Endodermal cell (in vitro differentiated cells): ENCODE measurements at places on chromosomes 3 and 15. TPM values are rescaled to one million over a fixed set of nuclear protein-coding genes. Genes with fewer than 3 reads are reported as not detected.

DNA sequence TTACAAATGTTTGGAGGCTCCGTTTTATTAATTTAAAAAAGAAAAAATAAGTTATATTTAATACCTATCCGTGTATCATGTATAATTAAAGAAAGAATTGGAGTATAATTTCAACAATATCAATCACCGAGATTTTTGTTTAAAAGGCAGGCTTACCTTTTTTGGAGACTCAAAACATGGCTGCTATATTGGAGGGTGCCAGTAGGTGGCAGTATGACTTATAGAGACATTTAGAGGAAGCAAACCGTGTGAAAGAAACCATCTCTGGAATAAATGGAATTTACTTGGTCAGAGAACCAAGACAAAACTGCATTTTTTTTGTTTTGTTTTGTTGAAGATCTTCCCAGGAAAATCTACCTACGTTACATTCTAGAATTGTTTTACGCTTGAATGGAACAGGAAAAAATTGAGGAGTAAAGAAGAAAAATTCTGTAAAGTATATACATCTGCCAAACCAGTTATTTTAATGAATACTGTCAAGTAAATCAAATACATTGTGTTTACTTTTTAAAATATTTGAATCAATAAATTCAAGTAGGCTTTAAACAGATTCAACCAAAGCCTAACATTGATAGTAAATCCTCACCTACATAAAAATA, 802.6 kb upstream of the ALCAM start:
- no peaks in the 10 kb centered on the region for H3K27me3 ChIP-seq
- H3K4me3 ChIP-seq, result no peak overlapping the region
- no peaks in the 10 kb centered on the region for H3K36me3 ChIP-seq
- DNase-seq, result peak; percentile 83

- H3K4me3 ChIP-seq, result no peak overlapping the region
- peak; percentile 65 for DNase-seq
- H3K27me3 ChIP-seq, result no peaks in the 10 kb centered on the region
- no peaks in the 10 kb centered on the region for H3K4me1 ChIP-seq
- H3K36me3 ChIP-seq, result no peaks in the 10 kb centered on the region
These were observed 48.5 kb downstream of the ITGA11 start for GRCh38 chr15:68383161-68384074.

GABRA5 gene
- 4.4 and 5.4 TPM in 2 replicates for total RNA-seq

MITF gene
- total RNA-seq, result 1.8 to 3.9 TPM (median 2.3 TPM) in 3 replicates

- H3K4me3 ChIP-seq, result no peak overlapping the region
- no peak for DNase-seq
- no peaks in the 10 kb centered on the region for H3K27me3 ChIP-seq
These were observed 386.5 kb upstream of the PROK2 start for GRCh38 chr3:72171463-72171881.

DNA sequence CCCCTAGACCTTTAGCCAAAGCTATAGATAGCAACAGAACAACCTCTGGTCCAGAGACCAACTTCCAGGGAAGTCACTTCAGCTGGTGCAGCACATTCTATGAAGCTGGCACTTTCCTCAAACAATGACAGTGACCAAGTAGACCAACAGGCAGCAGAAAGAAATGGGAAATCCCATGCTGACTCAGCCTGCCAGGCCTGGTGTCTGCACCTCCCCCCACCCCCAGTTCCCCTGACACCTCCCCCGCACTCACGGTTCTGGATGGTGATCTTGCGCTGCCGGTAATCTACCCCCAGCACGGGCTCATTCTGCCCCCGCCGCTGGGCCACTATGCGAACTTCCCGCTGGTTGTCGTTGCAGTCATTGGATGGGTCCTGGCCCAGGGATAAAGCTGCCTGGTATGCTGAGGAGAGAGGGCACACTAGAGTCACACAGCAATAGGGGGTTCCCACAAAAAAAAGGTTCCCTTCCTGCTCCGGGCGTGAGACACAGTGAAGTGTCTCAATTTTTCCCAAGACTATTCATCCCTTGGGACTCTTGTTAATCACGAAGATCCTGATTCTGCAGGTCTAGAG, 17.0 kb downstream of the ILDR1 start:
- no peaks in the 10 kb centered on the region for H3K36me3 ChIP-seq
- peak; percentile 75 for DNase-seq
- no peaks in the 10 kb centered on the region for H3K27me3 ChIP-seq
- H3K4me3 ChIP-seq, result no peak overlapping the region
- H3K4me1 ChIP-seq, result peaks cover 25% of the 10 kb centered on the region
- no peak overlapping the region for H3K27ac ChIP-seq

GRCh38 chr3:52086976-52087663, 30.7 kb upstream of the DUSP7 start:
- no peaks in the 10 kb centered on the region for H3K36me3 ChIP-seq
- no peak overlapping the region for H3K4me3 ChIP-seq
- no peak overlapping the region for H3K27ac ChIP-seq
- H3K27me3 ChIP-seq, result no peaks in the 10 kb centered on the region

- no peak overlapping the region for H3K27ac ChIP-seq
- peak; percentile 31 for DNase-seq
- H3K4me1 ChIP-seq, result peaks cover 5% of the 10 kb centered on the region
These were observed 158.8 kb downstream of the SMAD6 start for GRCh38 chr15:66860844-66861243.

- no peak overlapping the region for H3K27ac ChIP-seq
- H3K4me3 ChIP-seq, result no peak overlapping the region
- no peaks in the 10 kb centered on the region for H3K4me1 ChIP-seq
- H3K36me3 ChIP-seq, result peaks cover 10% of the 10 kb centered on the region
- H3K27me3 ChIP-seq, result no peaks in the 10 kb centered on the region
These were observed 34.0 kb downstream of the ARIH2 start for GRCh38 chr3:48952510-48953118.

GRCh38 chr3:8301977-8302735, 199.5 kb upstream of the LMCD1 start:
- no peak overlapping the region for H3K27ac ChIP-seq
- DNase-seq, result no peak
- H3K27me3 ChIP-seq, result no peaks in the 10 kb centered on the region

ACAD9 gene
- 38.5 to 55.9 TPM (median 52.1 TPM) in 3 replicates for total RNA-seq

RHCG gene
- total RNA-seq, result 0.11 TPM in 1 of 2 replicates, not detected in the other

DNA sequence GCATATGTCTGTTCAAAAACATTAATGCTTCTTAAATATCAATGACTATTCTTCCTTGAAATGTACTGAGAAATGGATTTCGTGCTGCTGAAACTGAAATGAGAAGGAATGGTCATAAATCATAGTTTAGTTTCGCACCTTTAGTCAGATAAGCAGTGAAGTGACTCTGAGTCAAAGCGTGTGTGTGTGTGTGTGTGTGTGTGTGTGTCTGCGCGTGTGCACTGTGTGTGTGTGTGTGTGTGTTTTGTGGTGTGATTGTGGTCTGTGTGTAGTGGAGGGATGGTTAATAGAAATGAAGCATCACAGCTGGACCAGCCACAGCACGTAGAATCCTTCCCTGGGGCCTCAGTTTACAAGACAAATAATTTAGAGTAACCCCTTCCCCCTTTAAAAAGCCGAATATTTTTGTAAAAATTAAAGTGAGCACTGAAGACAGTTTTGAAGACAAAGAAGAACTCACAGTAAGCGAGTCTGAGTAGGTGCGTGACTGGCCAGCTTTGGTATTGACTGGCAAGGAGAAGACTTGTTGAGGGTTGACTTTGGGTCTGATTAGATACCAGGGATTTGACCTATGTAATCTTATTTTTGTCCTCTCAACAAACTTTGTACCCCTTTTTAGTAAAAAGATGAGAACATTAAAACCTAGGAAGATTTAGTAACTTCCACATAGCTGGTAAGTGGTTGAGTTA, 202.0 kb upstream of the IL12A start:
- H3K4me3 ChIP-seq, result no peak overlapping the region
- H3K36me3 ChIP-seq, result no peaks in the 10 kb centered on the region
- no peak overlapping the region for H3K27ac ChIP-seq

- no peak overlapping the region for H3K4me3 ChIP-seq
- H3K27ac ChIP-seq, result no peak overlapping the region
- no peak for DNase-seq
- peaks cover 53% of the 10 kb centered on the region for H3K36me3 ChIP-seq
These were observed 23.5 kb downstream of the ANP32A start for GRCh38 chr15:68797191-68797590.

GRCh38 chr3:58072052-58072762, 64.0 kb downstream of the FLNB start:
- H3K4me3 ChIP-seq, result no peak overlapping the region
- no peak overlapping the region for H3K27ac ChIP-seq
- peaks cover 64% of the 10 kb centered on the region for H3K36me3 ChIP-seq
- no peak for DNase-seq

GRCh38 chr15:69666441-69666882, 213.8 kb downstream of the RPLP1 start:
- H3K4me3 ChIP-seq, result no peak overlapping the region
- H3K27me3 ChIP-seq, result peaks cover 13% of the 10 kb centered on the region

KCNAB1 gene
- 0.59 and 0.81 TPM in 2 replicates for total RNA-seq

- H3K27ac ChIP-seq, result no peak overlapping the region
- no peak overlapping the region for H3K4me3 ChIP-seq
- H3K4me1 ChIP-seq, result no peaks in the 10 kb centered on the region
- no peaks in the 10 kb centered on the region for H3K27me3 ChIP-seq
- DNase-seq, result no peak
These were observed 397.1 kb downstream of the TIGIT start for GRCh38 chr3:114690911-114691310.

CTXN2 gene
- 0.13 TPM in 2 of 3 replicates, not detected in the other for total RNA-seq

DNA sequence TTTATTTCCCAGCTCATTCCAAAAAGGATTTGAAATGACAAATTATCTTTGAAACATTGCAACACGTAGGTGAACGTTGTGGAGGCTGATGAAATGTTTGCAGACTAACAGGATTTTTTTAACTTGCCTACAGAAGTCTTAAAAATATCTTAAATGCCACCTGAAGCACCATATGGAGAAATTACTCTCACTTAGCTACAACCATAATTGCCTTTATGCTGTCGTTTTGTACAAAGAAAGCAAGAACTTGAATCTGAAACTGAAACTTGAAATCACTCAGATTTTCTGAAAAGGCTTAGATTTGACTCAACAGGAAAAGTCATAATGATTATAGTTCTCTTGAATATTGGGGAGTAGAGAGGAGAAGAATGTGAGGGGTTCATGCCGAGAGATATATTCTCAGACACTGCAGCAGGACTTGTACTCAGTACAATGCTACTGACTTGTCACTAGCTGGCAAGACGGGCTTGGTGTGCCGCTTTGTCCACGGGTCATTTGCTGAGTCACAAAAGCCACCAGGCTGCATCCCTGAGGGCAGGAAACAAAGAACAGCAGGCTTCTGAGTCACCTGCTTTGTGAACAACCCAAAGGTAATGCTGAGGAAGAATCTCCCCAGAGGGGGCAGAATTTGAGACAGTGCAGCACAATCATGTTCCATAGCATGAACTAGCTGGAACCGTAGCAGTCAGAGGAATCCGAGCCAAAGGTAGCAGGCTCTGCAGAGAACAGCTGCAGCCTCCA, 7.1 kb upstream of the FMN1 start:
- H3K4me1 ChIP-seq, result peaks cover 18% of the 10 kb centered on the region
- H3K36me3 ChIP-seq, result no peaks in the 10 kb centered on the region
- H3K4me3 ChIP-seq, result no peak overlapping the region
- peak; percentile 91 for DNase-seq
- no peak overlapping the region for H3K27ac ChIP-seq
- no peaks in the 10 kb centered on the region for H3K27me3 ChIP-seq

DNA sequence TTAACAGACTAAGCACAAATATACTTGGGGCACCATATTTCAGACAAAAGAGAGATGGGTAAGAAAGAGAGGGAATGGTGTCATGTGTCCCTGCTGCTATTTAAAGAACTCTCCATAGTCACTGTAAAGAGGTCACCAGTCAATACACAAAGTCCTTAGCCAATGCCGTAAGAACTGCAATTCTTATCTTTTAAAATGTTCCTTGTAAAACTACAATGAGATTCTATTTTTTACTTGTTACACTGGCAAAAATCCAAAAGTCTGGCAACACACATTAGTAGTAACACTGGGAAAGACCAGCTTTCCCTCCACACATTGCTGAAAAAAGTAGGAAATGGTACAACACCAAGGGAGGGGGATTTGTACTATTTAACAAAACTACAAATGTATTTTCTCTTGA, 189.4 kb downstream of the TBC1D5 start:
- no peak for DNase-seq
- H3K27ac ChIP-seq, result no peak overlapping the region
- no peak overlapping the region for H3K4me3 ChIP-seq
- peaks cover 24% of the 10 kb centered on the region for H3K4me1 ChIP-seq
- no peaks in the 10 kb centered on the region for H3K27me3 ChIP-seq

DNA sequence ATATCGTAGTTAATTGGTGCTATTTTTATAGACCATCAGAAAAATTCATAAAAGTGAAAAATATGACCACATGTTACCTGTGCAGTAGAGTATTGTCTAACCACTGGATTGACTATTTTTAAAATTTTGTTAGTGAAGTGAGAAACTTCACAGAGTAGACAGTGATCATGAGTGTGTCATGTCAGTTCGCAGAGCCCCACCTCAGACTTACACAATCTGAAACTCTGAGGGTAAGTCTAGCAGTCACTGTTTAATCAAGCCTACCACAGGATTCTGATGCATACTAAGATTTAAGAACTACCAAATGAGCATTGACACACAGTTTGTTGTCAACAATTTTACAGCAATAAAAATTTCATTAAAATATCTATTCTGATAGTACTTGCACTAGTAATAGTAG, 552.9 kb upstream of the SUCLG2 start:
- H3K4me3 ChIP-seq, result no peak overlapping the region
- no peak overlapping the region for H3K27ac ChIP-seq
- no peaks in the 10 kb centered on the region for H3K36me3 ChIP-seq
- peaks cover 5% of the 10 kb centered on the region for H3K4me1 ChIP-seq

GRCh38 chr3:20395692-20396091, 209.7 kb upstream of the SGO1 start:
- no peaks in the 10 kb centered on the region for H3K4me1 ChIP-seq
- H3K27me3 ChIP-seq, result no peaks in the 10 kb centered on the region
- no peak overlapping the region for H3K27ac ChIP-seq
- H3K4me3 ChIP-seq, result no peak overlapping the region

DUOX1 gene
- total RNA-seq, result 1.2 and 1.9 TPM in 2 replicates

- H3K4me3 ChIP-seq, result no peak overlapping the region
- no peak overlapping the region for H3K27ac ChIP-seq
- H3K36me3 ChIP-seq, result no peaks in the 10 kb centered on the region
- H3K4me1 ChIP-seq, result no peaks in the 10 kb centered on the region
- H3K27me3 ChIP-seq, result no peaks in the 10 kb centered on the region
- DNase-seq, result no peak
These were observed 218.5 kb downstream of the ITPR1 start for GRCh38 chr3:4711680-4711992.

GRCh38 chr15:63449731-63450130, 54.7 kb upstream of the USP3 start:
- no peak overlapping the region for H3K27ac ChIP-seq
- H3K36me3 ChIP-seq, result no peaks in the 10 kb centered on the region
- H3K27me3 ChIP-seq, result no peaks in the 10 kb centered on the region
- H3K4me1 ChIP-seq, result peaks cover 16% of the 10 kb centered on the region
- peak; percentile 86 for DNase-seq
- H3K4me3 ChIP-seq, result no peak overlapping the region

ADAMTSL3 gene
- 1.7 to 3.7 TPM (median 3.4 TPM) in 3 replicates for total RNA-seq

DNA sequence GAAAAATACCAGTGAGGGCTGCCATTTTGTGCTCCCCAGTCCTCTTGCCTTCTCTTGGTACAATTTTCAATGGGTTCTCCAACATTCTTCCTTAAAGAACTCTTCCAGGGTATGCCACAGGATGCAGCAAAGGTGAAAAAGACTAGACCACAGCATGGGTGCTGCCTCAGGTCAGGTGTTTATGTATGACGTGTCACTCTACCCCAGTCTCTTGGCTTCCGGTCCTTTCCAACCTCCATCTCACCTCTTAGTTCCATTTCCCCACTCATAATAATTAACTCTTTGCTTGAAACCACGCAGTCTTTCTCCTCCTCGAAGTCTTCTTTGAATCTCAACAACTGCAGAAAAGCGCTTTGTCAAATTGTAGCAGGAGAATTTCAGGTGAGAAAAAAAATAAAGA, 104.7 kb upstream of the TBC1D5 start:
- peaks cover 16% of the 10 kb centered on the region for H3K4me1 ChIP-seq
- H3K4me3 ChIP-seq, result no peak overlapping the region
- no peaks in the 10 kb centered on the region for H3K27me3 ChIP-seq
